HepG2 (cell line): ENCODE measurements at places on chromosomes 5 and 9. TPM values are rescaled to one million over a fixed set of nuclear protein-coding genes. Genes with fewer than 3 reads are reported as not detected.

GRCh38 chr5:118121258-118121657, 867.1 kb downstream of the DTWD2 start:
- no peak for DNase-seq
- H3K4me3 ChIP-seq = no peak overlapping the region
- H3K36me3 ChIP-seq = no peaks in the 10 kb centered on the region
- no peak overlapping the region for H3K27ac ChIP-seq

Gene LTC4S
- total RNA-seq = 0.35 TPM in 1 of 2 replicates, not detected in the other

GRCh38 chr9:589723-590122, 251.8 kb upstream of the DMRT1 start:
- H3K27me3 ChIP-seq = no peaks in the 10 kb centered on the region
- peaks cover 14% of the 10 kb centered on the region for H3K4me1 ChIP-seq
- no peaks in the 10 kb centered on the region for H3K36me3 ChIP-seq
- H3K4me3 ChIP-seq = no peak overlapping the region
- no peak overlapping the region for H3K27ac ChIP-seq

GRCh38 chr9:12790001-12790400, 15.2 kb downstream of the LURAP1L start:
- no peaks in the 10 kb centered on the region for H3K36me3 ChIP-seq
- no peaks in the 10 kb centered on the region for H3K27me3 ChIP-seq
- no peak for DNase-seq
- H3K4me1 ChIP-seq = peaks cover 35% of the 10 kb centered on the region
- no peak overlapping the region for H3K4me3 ChIP-seq
- no peak overlapping the region for H3K27ac ChIP-seq

Gene DDX4
- total RNA-seq = not detected in 2 replicates

GRCh38 chr9:107484117-107484723, 5.3 kb downstream of the KLF4 start:
- H3K36me3 ChIP-seq = no peaks in the 10 kb centered on the region
- H3K4me1 ChIP-seq = no peaks in the 10 kb centered on the region
- H3K4me3 ChIP-seq = no peak overlapping the region
- H3K27me3 ChIP-seq = no peaks in the 10 kb centered on the region; the same call in 1 of the 2 replicates
- DNase-seq = peak; percentile 68
